ENCODE measurements at places on chromosomes 1 and 21. TPM values are rescaled to one million over a fixed set of nuclear protein-coding genes. Genes with fewer than 3 reads are reported as not detected.

The OLFM3 gene
- not detected for total RNA-seq

The FCER1G gene
- not detected for total RNA-seq

The KRTAP13-2 gene
- not detected for total RNA-seq

The IQGAP3 gene
- total RNA-seq = 13.6 TPM

The MARK1 gene
- not detected for total RNA-seq

The SERPINC1 gene
- not detected for total RNA-seq

The PLD5 gene
- not detected for total RNA-seq

The KCNT2 gene
- total RNA-seq = 0.56 TPM

The TDRD10 gene
- total RNA-seq = not detected

The DIO1 gene
- total RNA-seq = not detected

The OPN3 gene
- total RNA-seq = 21.1 TPM

The AQP10 gene
- not detected for total RNA-seq

The OR6N1 gene
- not detected for total RNA-seq

The TMPRSS3 gene
- not detected for total RNA-seq

The ST6GALNAC5 gene
- total RNA-seq = 3.4 TPM
